ENCODE measurements at places on chromosomes 5 and 9.

GRCh38 chr9:123541411-123541810, 185.4 kb downstream of the CRB2 start:
- no peak for DNase-seq

DNA sequence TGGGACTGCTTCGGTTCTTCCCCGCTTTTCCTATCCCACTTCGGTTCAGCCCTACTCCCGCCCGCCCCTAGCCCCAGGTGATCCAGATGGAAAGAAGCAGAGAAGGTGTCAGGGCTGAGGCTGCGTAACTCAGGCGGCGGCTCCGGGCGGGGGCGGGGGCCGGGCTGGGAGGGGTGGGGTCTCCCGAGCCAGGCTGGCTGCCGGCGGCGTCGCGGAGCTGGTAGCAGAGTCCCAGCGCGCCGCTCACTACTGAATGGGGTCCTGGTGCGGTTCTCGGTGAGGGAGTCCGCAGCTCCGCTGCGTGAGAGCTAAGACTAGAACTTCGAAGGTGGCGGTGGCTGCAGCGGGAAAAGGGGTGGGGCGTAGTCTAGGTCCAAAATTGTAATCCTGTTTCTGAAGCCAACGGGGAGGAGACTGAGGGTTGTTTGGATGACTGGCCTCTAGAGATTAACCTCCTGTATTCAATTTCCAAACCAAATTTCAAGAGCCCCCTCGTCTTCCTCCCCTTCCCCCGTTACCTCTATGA, 1.4 kb downstream of the PRR16 start:
- no peak for DNase-seq

DNA sequence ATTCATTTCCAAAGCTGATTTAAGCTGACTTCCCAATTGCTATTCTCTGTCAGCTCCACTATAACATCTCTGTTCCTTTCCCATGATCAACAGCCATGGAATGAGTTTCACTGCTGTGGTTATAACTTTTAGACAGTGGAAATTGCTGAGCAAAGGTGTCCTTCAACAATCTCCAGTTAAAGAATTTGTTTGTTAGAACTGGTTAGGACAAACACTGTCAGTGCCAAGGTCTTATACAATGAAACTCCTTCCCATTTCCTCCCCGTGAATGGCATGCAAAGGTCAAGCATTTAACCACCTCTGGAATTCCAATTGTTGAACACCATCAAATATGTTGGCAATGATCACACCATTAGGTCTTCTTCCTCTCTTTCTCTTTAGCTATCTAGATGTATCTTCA, 45.7 kb upstream of the GHR start:
- no peak for DNase-seq

DNA sequence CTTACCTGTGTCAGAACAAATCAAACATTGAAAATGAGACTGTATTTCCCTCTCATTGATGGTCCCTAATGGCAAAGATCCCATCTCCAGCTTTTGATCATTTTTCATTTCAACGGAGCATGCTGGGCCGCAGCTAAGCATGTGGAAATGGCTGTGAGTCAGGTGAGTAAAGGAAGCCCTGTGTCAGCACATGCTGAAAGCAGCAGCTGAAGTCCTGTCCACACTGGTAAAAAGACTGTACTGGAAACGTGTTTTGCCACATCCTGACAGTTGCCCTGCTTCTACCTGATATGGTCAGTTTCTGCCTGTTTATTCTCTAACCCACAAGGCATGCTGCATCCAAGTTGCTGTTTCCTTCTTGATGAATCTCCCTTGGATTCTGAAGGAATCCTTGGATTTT, 330.1 kb downstream of the EFNA5 start:
- DNase-seq: no peak

- DNase-seq: no peak
Measured at GRCh38 chr5:123444016-123444415, 20.8 kb upstream of the CEP120 start.

DNA sequence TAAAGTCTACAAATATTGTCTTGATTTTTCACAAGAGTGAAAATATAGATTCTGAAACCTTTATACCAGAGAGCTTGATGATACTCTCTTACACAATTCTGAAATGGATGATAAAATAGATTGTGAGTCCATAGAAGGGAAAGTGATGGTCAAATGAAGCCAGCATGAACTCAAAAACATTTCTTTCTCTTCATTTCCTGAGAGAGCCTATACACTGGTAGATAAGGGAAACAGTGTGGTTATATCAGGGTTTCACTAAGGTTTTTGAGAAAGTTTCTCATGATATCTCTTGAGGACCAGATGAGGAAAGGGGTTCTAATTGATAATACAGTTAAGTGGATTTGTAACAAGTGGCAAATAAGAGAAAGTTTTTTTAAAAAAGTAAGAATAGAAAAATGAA, 254.1 kb downstream of the PJA2 start:
- no peak for DNase-seq

DNA sequence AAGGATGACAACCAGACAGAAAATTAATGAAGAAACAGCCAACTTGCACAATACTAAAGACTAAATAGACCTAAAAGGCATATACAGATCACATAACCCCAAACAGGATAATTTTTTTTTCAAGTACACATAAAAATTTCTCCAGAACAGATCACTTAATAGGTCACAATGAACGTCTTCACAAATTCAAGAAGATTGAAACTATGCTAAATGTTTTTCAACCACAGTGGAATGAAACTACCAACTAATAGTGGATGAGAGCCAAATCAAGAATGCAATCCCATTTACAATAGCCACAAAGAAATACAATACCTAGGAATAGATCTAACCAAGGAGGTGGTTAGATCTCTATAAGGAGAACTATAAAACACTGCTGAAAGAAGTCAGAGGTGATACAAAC, 145.8 kb downstream of the TMEM232 start:
- no peak for DNase-seq

- no peak for DNase-seq
Measured at GRCh38 chr5:161544350-161544765, 2.2 kb downstream of the GABRB2 start.

DNA sequence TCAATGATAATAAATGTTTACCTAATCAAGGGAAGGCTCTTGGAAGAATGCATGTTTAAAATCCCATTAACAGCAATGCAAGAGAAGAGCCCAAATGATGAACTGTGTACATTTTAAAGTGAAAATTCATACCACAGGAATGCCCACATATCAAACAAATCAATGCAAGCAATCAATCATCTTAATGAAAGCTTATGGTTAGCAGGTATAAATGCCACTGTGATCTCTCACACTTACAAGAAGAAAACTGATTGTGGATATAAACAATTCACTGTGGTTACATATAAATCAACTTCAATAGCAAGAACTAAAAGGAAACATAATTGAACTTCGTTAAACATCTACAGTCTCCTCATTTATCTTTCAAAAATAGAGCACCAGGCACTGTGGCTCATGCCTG, 161.0 kb upstream of the RORB start:
- DNase-seq: no peak
